ENCODE measurements at places on chromosomes 3 and 15.
A peak's percentile ranks its signal among the peaks of the same experiment; 100 is the strongest.

- peak; percentile 95 for DNase-seq
- H3K27me3 ChIP-seq, result no peaks in the 10 kb centered on the region
- H3K36me3 ChIP-seq, result no peaks in the 10 kb centered on the region
- no peaks in the 10 kb centered on the region for H3K4me1 ChIP-seq
Measured at GRCh38 chr3:50238549-50239026, 2.6 kb downstream of the GNAI2 start.

DNA sequence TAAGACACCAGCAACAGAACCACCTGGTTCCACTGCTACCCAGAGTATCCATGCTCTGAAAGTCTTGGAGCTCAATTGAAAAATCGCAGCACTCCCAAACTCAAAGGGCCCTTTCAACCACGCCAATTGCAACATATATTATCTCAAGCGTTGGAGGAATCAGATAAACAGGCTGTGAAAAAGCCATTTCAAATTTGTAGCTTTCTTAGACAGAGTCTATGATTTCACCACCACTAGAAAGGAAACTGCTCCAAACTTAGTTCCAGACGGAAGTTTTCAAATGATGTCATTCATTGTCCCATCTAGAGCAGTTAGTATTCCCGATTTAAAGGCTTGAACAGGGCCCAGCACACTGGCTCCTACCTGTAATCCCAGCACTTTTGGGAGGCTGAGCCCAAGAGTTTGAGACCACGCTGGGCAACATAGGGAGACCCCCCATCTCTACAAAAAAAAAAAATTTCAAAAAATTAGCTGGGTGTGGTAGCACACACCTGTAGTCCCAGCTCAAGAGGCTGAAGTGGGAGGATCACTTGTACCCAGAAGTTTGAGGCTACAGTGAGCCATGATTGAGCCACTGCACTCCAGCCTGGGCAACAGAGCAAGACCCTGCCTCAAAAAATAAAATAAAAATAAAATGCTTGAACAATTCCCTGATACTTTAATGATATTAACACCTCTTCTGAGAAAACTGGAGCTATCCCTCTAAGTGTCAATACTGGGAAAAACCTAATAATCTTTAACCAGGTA, 16.8 kb downstream of the TNIK start:
- H3K27me3 ChIP-seq, result no peaks in the 10 kb centered on the region
- no peak overlapping the region for H3K27ac ChIP-seq
- no peaks in the 10 kb centered on the region for H3K36me3 ChIP-seq
- H3K4me1 ChIP-seq, result no peaks in the 10 kb centered on the region
- DNase-seq, result no peak
- H3K4me3 ChIP-seq, result no peak overlapping the region

- no peak for DNase-seq
- no peaks in the 10 kb centered on the region for H3K4me1 ChIP-seq
- H3K4me3 ChIP-seq, result peak overlapping the region; percentile 68
- H3K27ac ChIP-seq, result peak overlapping the region; percentile 75
Measured at GRCh38 chr15:75200765-75201615, 692 bp upstream of the C15orf39 start.

- no peak overlapping the region for H3K27ac ChIP-seq
- H3K4me3 ChIP-seq, result no peak overlapping the region
- H3K4me1 ChIP-seq, result no peaks in the 10 kb centered on the region
- DNase-seq, result no peak
- no peaks in the 10 kb centered on the region for H3K27me3 ChIP-seq
Measured at GRCh38 chr15:70557521-70558258, 205.7 kb downstream of the UACA start.

GRCh38 chr15:68432441-68433064, 590 bp upstream of the ITGA11 start:
- H3K27ac ChIP-seq, result no peak overlapping the region
- H3K4me3 ChIP-seq, result no peak overlapping the region
- no peaks in the 10 kb centered on the region for H3K4me1 ChIP-seq
- H3K27me3 ChIP-seq, result peaks cover 16% of the 10 kb centered on the region
- no peaks in the 10 kb centered on the region for H3K36me3 ChIP-seq
- DNase-seq, result no peak

Data from right lobe of liver (tissue), 6 donors.